ENCODE measurements at places on chromosomes 7 and 10. TPM values are rescaled to one million over a fixed set of nuclear protein-coding genes. Genes with fewer than 3 reads are reported as not detected.

FXYD4 gene
- total RNA-seq: not detected

AP4M1 gene
- total RNA-seq: 19.6 TPM

KCP gene
- total RNA-seq: 1.5 TPM

HSPB1 gene
- total RNA-seq: 1,313 TPM

GIGYF1 gene
- total RNA-seq: 32.8 TPM

STEAP2 gene
- not detected for total RNA-seq

TAS2R41 gene
- not detected for total RNA-seq

TRIL gene
- 0.92 TPM for total RNA-seq

PRSS37 gene
- total RNA-seq: not detected

PDK4 gene
- total RNA-seq: 1.9 TPM

NUTM2E gene
- total RNA-seq: 0.52 TPM

LDB3 gene
- 4.0 TPM for total RNA-seq

CRHR2 gene
- not detected for total RNA-seq

GPR85 gene
- total RNA-seq: 0.90 TPM

ZC3HAV1 gene
- 33.8 TPM for total RNA-seq

ITIH2 gene
- 0.87 TPM for total RNA-seq

SLC29A4 gene
- 9.7 TPM for total RNA-seq

AZGP1 gene
- not detected for total RNA-seq

SYT15 gene
- 14.5 TPM for total RNA-seq

Data from chondrocyte (in vitro differentiated cells).